ENCODE measurements at places on chromosomes 7 and 10.

GRCh38 chr10:121282264-121282663, 316.0 kb downstream of the FGFR2 start:
- no peaks in the 10 kb centered on the region for H3K4me1 ChIP-seq
- H3K4me3 ChIP-seq = no peak overlapping the region
- H3K27ac ChIP-seq = no peak overlapping the region
- no peak for DNase-seq

GRCh38 chr7:35004531-35005095, 32.7 kb downstream of the DPY19L1 start:
- peak overlapping the region; percentile 94 for H3K27ac ChIP-seq
- H3K4me3 ChIP-seq = peak overlapping the region; percentile 28
- peaks cover 45% of the 10 kb centered on the region for H3K4me1 ChIP-seq
- peaks cover 6% of the 10 kb centered on the region for H3K36me3 ChIP-seq

DNA sequence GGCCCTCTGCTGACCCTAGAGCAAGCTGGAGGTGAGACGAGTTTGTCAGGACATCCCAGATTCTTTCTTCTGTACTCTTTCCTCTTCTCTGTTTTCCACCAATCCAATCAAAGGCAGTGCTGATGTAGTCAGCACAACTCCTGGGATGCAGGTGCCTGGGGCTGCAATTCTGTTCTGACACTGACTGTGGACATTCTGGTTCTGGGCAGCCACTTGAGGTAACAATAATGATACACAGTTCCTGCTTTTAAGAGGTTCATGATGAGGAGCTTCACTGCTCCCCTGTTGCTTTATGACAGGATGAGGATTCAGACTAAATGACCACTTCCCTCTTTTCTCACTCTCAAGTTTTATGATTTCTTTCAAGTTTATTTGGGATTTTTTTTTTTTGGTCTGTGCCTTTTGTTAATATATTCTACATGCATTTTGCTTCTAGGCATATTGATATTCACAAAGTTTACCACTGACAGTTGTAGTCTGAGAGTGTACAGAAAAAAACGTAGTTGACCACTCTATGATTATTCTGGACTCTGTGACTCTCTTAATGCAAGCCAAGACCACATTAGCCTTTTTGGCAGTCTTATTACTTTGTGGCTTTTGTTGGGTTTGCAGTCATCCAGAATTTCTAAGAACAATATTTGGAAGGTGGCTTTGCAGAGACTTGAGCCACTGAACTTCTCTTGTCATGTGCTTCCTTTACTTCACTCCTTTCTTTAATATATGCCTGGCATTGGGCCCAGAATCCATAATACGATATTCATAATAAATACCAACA, 247.6 kb downstream of the AUTS2 start:
- H3K27me3 ChIP-seq = no peaks in the 10 kb centered on the region
- no peak overlapping the region for H3K4me3 ChIP-seq
- no peak for DNase-seq
- no peaks in the 10 kb centered on the region for H3K36me3 ChIP-seq
- no peaks in the 10 kb centered on the region for H3K4me1 ChIP-seq

DNA sequence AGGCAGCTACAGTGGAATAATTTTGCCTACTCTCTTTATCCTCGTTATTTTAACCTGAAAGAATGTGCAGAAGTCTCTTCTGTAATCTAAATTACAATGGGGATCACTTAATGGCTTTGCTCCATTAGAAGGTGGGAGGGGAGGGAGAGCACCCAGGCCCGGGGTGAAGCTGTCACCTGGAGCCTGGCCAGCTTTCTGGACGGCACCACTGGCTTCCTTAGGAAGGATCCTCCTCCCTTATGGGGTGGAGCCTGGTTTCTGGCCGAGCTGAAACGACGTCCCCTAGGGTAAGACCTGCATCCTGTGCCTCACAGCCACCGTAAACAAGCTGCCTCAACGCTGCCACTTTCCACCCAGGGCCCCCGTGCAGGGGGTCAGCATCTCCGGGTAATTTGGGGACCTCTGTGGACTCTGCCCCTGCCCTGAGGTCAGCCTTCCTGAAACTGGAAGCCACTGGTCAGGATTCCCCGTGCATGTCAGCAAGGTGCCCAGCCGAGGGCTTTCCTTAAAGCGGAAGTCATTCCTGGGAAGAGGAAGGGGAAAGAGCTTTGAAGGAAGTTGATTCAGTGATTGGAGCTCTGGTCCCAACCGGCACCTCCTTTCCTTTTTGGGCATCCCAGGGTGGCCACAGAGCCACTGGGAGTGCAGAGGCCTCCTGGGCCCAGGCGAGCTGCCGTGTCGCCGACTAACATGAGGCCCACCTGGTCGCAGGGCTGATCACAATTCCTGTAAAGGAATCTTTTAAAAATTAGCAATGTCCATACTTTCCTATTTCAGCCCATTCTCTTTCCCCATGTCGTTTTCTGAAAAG, 569.1 kb downstream of the DNAJB6 start:
- no peaks in the 10 kb centered on the region for H3K4me1 ChIP-seq
- H3K27ac ChIP-seq = no peak overlapping the region
- H3K27me3 ChIP-seq = peaks cover 88% of the 10 kb centered on the region
- H3K4me3 ChIP-seq = no peak overlapping the region

DNA sequence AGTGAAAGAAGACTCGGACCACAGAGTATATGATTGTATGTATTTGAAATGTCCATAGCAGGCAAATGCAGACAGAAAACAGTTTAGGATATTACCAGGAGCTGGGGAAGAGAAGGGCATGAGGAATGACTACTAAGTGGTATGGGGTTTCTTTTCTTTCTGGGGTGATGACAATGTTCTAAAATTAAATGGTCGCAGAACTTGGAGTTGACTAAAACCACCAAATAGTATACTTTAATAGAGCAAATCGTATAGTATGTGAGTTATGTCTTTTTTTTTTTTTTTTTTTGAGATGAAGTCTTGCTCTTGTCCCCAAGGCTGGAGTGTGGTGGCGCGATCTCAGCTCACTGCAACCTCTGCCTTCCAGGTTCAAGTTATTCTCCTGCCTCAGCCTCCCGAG, 34.6 kb downstream of the XRCC2 start:
- H3K36me3 ChIP-seq = no peaks in the 10 kb centered on the region
- H3K4me1 ChIP-seq = no peaks in the 10 kb centered on the region
- DNase-seq = no peak
- H3K4me3 ChIP-seq = no peak overlapping the region
- no peaks in the 10 kb centered on the region for H3K27me3 ChIP-seq

DNA sequence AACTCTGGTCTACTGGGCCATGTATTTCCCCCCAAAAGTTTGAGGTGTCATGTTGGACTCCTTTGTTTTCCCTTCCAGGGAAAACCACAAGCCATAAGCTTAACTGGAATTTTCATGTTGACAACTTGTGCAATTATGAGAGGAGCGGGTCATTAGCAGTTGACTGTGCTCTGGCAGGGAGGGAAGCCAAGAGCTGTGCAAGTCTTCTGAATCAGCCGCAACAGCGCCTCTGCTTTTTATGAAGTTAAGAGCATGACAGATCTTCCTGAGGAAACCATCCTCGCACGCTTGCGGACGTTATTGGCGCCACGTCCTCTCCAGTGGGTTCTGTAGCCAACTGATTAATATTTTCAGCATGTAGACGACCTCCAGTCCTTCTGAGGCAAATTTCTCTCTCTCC, 148.7 kb upstream of the MKI67 start:
- H3K27ac ChIP-seq = no peak overlapping the region
- DNase-seq = no peak
- no peak overlapping the region for H3K4me3 ChIP-seq
- H3K4me1 ChIP-seq = no peaks in the 10 kb centered on the region
- peaks cover 49% of the 10 kb centered on the region for H3K27me3 ChIP-seq

GRCh38 chr7:133253519-133253875, 619 bp downstream of the EXOC4 start:
- H3K36me3 ChIP-seq = no peaks in the 10 kb centered on the region
- peaks cover 15% of the 10 kb centered on the region for H3K4me1 ChIP-seq
- peak overlapping the region; percentile 27 for H3K27ac ChIP-seq

DNA sequence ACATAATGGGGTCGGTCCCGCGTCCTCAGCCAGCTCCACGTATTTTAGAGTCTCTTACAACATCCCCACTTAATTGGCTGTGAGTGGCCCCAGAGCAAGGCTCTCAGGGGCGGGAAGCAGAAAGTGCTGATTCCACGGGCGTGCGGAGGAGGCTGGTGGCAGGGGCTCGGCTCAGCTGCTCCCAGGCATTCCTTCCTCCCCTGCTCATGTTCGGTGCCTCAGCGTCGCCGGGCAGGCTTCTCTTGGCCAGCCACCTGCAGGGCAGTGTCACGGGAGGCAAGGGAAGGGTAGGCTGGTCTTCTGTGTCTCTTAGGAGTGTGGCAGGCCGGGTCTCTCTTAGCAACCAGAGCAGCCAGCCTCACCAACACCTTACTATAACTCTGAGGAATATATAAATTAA, 33.8 kb downstream of the IL15RA start:
- no peaks in the 10 kb centered on the region for H3K4me1 ChIP-seq
- no peak overlapping the region for H3K4me3 ChIP-seq
- H3K36me3 ChIP-seq = no peaks in the 10 kb centered on the region

GRCh38 chr7:90933984-90934383, 330.2 kb upstream of the FZD1 start:
- H3K4me1 ChIP-seq = no peaks in the 10 kb centered on the region
- DNase-seq = no peak
- no peak overlapping the region for H3K27ac ChIP-seq
- no peaks in the 10 kb centered on the region for H3K36me3 ChIP-seq
- H3K4me3 ChIP-seq = no peak overlapping the region

GRCh38 chr7:77571801-77572200, 34.7 kb downstream of the PTPN12 start:
- peaks cover 50% of the 10 kb centered on the region for H3K36me3 ChIP-seq
- no peaks in the 10 kb centered on the region for H3K4me1 ChIP-seq
- H3K4me3 ChIP-seq = no peak overlapping the region
- H3K27ac ChIP-seq = no peak overlapping the region
- H3K27me3 ChIP-seq = no peaks in the 10 kb centered on the region

GRCh38 chr7:55158541-55159382, 139.9 kb downstream of the EGFR start:
- peaks cover 8% of the 10 kb centered on the region for H3K4me1 ChIP-seq
- peak; percentile 76 for DNase-seq
- peaks cover 98% of the 10 kb centered on the region for H3K36me3 ChIP-seq

DNA sequence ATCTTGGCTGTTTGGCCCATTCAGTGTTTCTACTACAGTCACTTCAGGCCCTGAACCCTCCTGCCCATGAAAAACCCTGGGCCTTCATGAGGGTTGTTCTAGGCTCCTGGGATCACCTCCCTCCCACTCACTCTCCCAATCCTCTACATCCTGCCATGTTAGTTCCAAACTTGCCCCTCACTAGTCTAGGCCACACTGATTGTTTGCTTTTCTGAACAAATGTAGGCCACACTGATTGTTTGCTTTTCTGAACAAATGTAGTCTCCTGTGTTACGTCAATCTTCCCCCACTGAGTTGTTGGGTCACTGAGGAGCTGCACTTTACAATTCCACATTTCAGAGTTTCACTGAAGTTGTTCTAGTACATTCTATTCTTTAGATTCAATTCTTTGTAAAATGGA, 5.3 kb upstream of the ALDH18A1 start:
- no peak overlapping the region for H3K4me3 ChIP-seq
- no peak overlapping the region for H3K27ac ChIP-seq
- no peaks in the 10 kb centered on the region for H3K4me1 ChIP-seq

- H3K4me3 ChIP-seq = no peak overlapping the region
- no peaks in the 10 kb centered on the region for H3K27me3 ChIP-seq
- H3K27ac ChIP-seq = no peak overlapping the region
- no peaks in the 10 kb centered on the region for H3K4me1 ChIP-seq
These were observed 51.3 kb upstream of the MAGI2 start for GRCh38 chr7:79504607-79505389.

GRCh38 chr10:96891840-96892239, 59.7 kb downstream of the LCOR start:
- no peaks in the 10 kb centered on the region for H3K27me3 ChIP-seq
- peaks cover 20% of the 10 kb centered on the region for H3K4me1 ChIP-seq
- H3K27ac ChIP-seq = no peak overlapping the region
- no peak overlapping the region for H3K4me3 ChIP-seq
- 0 out of 2 replicates have a peak, but pooled peaks cover 4% of the 10 kb centered on the region for H3K36me3 ChIP-seq
- no peak for DNase-seq

DNA sequence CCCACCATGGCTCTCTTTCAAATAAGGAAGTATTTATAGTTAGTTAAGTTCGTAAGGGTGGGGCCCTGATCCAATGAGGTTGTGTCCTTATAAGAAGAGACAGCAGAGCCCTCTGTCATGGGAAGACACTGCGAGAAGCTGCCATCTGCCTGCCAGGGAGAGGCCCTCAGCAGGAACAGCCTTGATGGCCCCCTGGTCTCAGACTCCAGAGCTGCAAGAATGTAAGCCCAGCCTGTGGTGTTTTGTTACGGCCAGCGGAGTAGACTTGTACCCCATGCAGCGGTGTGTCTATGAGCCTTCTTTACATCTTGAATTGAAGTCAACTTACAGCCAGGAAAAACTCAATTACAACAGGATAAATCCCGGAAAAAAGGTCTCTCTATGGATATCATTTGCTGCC, 14.3 kb upstream of the LARP4B start:
- H3K36me3 ChIP-seq = no peaks in the 10 kb centered on the region
- no peaks in the 10 kb centered on the region for H3K4me1 ChIP-seq
- no peak overlapping the region for H3K4me3 ChIP-seq

GRCh38 chr7:19772841-19773760, at the start of gene TMEM196:
TMEM196 (minus strand) TSS chr7:19773617; CDS start chr7:19772696, 921 bp downstream.
- no peak within 1 kb of the TSS for H3K4me3 ChIP-seq
- no peaks in the 10 kb centered on the region for H3K27me3 ChIP-seq

- DNase-seq = peak; percentile 76
- no peak within 1 kb of the TSS for H3K27ac ChIP-seq
- no peaks in the 10 kb centered on the region for H3K27me3 ChIP-seq
- H3K36me3 ChIP-seq = no peaks in the 10 kb centered on the region
- peak within 1 kb of the TSS; percentile 45 for H3K4me3 ChIP-seq
These were observed at the start of gene TLL2 for GRCh38 chr10:96513698-96514561. TLL2 (minus strand) TSS chr10:96513926; CDS start chr10:96513685, 241 bp downstream.

GRCh38 chr10:1598393-1599153, 138.8 kb downstream of the ADARB2 start:
- no peaks in the 10 kb centered on the region for H3K36me3 ChIP-seq
- no peak for DNase-seq
- H3K27ac ChIP-seq = no peak overlapping the region
- peaks cover 60% of the 10 kb centered on the region for H3K27me3 ChIP-seq
- no peak overlapping the region for H3K4me3 ChIP-seq
- no peaks in the 10 kb centered on the region for H3K4me1 ChIP-seq

DNA sequence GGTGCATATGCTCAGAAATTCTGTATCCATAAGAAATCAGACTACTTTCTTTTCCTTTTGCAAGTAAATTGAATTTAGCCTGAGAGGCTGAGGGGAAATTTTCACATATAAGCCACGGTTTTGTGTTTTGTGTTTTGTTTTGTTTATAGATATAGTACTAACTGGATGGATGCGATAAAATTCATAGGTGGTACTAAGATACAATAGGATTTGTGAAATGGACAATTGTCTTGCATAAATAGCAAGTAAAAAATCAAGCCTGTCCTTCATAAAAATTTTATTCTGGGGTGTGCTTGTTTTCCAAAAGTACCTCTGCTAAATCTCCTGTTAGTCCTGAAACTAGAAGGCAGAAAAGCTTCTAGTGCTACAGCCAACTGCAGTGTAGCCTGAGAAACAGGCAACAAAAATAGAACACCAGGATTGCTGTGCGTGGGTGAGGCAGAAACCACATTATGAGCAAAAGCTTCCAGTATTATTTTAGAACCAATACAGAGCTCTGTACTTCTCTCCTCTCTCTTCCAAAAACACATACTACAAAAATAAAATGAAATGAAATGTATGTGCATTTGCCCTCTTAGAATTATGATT, 634 bp upstream of the HDAC9 start:
- no peak overlapping the region for H3K4me3 ChIP-seq
- H3K4me1 ChIP-seq = no peaks in the 10 kb centered on the region
- no peaks in the 10 kb centered on the region for H3K36me3 ChIP-seq
- no peaks in the 10 kb centered on the region for H3K27me3 ChIP-seq
- no peak for DNase-seq
- no peak overlapping the region for H3K27ac ChIP-seq
